ENCODE measurements at places on chromosomes 3 and 15.

- DNase-seq, result no peak
Measured at GRCh38 chr3:107999215-107999775, 91.5 kb downstream of the CD47 start.

GRCh38 chr3:10223676-10224639, 24.3 kb upstream of the TATDN2 start:
- DNase-seq, result no peak

GRCh38 chr15:60744826-60745460, 266.0 kb upstream of the ICE2 start:
- no peak for DNase-seq

- DNase-seq, result no peak
Measured at GRCh38 chr3:88758676-88759075, 348.7 kb upstream of the EPHA3 start.

GRCh38 chr3:42052484-42053351, 38.4 kb upstream of the TRAK1 start:
- DNase-seq, result no peak

Measured in AG04450 (cell line).